Activated CD4-positive, alpha-beta memory T cell treated with anti-CD3 and anti-CD28 coated beads for 36 hours (primary cell): ENCODE measurements at places on chromosomes 7 and 10. TPM values are rescaled to one million over a fixed set of nuclear protein-coding genes. Genes with fewer than 3 reads are reported as not detected.

DNA sequence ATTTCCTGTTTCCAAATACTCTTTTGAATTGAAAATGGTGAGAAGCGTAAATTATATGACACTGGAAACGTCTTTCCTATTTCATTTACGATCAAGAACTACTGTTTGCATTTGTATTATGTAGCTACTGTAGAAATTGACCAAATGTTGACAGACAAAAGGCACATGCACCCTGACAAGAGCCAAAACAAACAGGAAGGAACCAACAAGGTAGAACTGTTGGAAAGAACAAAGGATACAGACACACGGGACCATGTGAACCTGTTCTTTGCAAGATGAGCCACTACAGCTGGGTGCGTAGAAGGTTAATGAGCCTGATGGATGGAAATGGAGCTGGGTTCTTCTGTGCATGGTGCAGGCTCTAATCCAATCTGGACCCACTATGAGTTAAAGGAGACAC, 48.4 kb upstream of the FZD8 start:
- no peaks in the 10 kb centered on the region for H3K36me3 ChIP-seq
- no peak overlapping the region for H3K4me3 ChIP-seq
- no peak overlapping the region for H3K27ac ChIP-seq
- DNase-seq, result no peak
- no peaks in the 10 kb centered on the region for H3K4me1 ChIP-seq
- peaks cover 3% of the 10 kb centered on the region for H3K27me3 ChIP-seq

GRCh38 chr7:22920672-22921071, 93.3 kb downstream of the HYCC1 start:
- DNase-seq, result no peak
- H3K4me1 ChIP-seq, result no peaks in the 10 kb centered on the region
- H3K27me3 ChIP-seq, result no peaks in the 10 kb centered on the region
- peaks cover 4% of the 10 kb centered on the region for H3K36me3 ChIP-seq

DNA sequence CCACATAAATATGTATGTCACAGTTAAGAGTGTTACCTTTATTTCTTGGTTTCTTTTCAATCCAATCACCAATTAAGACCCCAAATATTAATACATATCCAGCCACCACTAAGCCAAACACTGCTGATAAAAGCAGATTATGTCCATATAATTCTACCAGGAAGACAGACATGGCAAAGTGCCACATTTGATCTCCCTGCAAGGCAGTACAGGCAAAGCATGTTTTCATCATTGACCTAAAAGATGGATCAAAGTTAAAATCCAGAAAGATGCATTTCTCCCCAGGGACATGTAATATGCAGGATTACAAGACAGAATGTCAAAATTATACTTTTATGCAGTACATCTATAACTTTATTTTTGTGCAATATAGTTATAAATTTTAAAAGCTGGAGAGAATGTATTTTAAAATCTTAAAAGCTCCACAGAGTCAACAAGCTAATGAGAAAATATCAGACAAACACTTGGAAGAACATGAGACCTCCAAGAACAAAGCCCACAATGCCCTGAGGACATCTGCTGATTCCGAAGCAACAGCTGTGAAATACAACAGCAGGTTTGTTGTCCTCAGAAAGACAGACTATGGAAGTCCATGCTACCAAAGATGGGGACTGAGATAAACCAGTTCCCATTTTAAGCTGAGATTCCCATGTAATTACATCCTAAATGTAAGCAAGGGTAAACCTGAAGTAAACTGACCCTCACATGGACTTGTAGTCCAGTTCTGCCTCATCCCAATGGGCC, 54.5 kb upstream of the TOMM7 start:
- no peak for DNase-seq
- no peaks in the 10 kb centered on the region for H3K27me3 ChIP-seq
- peaks cover 11% of the 10 kb centered on the region for H3K4me1 ChIP-seq
- H3K36me3 ChIP-seq, result no peaks in the 10 kb centered on the region

DNA sequence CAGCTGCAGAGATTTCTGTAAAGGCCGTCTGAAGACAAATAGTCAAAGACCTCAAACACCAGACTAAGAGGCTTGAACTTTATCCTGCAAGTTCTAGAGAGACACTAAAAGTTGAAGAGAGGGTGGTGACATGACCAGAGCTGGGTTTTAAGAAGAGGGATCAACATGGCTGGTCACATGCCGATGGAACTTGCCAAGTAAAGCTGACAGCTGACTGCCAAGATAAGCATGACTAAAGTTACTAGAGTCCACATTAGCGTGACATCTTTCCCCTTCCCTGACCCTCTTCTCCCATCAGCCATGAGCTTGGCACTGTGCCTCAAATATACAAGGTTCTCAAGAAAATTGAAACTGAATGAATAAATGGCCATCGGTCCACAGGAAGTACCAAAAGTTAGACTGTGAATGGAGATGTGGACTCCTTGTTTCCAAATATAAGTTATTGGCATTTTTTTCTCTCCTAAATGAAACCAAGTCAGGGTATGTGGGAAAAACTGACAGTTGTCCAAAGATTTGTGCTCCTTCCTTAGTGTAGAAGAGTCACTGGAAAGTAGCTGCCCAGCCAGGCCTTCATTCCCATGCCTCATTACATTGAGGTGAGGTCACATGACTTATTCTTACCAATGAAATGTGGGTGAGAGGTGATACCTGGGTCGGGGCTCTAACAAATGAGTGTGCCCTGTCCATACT, 24.5 kb downstream of the XPNPEP1 start:
- H3K36me3 ChIP-seq, result peaks cover 33% of the 10 kb centered on the region
- no peaks in the 10 kb centered on the region for H3K27me3 ChIP-seq
- H3K4me1 ChIP-seq, result peaks cover 56% of the 10 kb centered on the region
- H3K4me3 ChIP-seq, result no peak overlapping the region

DNA sequence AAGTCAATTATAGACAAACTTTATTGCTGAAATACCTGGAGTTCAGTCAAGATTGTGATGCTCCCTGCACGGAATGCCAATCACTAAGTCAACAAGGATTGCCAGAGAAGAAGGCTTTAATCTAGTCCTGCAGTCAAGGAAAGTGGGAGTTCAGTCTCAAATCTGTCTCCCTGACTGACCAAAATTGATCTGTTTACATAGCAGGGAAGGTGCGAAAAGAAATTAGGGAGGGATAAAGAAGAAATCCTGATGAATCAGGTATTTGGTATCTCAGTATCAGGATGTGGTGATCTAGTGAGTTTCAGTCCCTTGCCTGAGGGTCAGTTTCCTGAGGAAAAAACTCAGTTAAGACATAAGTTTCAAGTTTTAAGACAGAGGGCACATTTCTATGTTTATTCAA, 2.1 kb upstream of the AKR1D1 start:
- DNase-seq, result no peak
- no peak overlapping the region for H3K27ac ChIP-seq
- peaks cover 11% of the 10 kb centered on the region for H3K27me3 ChIP-seq
- no peak overlapping the region for H3K4me3 ChIP-seq
- no peaks in the 10 kb centered on the region for H3K4me1 ChIP-seq

- no peaks in the 10 kb centered on the region for H3K4me1 ChIP-seq
- no peak for DNase-seq
- no peak overlapping the region for H3K4me3 ChIP-seq
- no peaks in the 10 kb centered on the region for H3K36me3 ChIP-seq
- H3K27ac ChIP-seq, result no peak overlapping the region
Observed at GRCh38 chr10:111348076-111348475, 271.2 kb downstream of the ADRA2A start.

DNA sequence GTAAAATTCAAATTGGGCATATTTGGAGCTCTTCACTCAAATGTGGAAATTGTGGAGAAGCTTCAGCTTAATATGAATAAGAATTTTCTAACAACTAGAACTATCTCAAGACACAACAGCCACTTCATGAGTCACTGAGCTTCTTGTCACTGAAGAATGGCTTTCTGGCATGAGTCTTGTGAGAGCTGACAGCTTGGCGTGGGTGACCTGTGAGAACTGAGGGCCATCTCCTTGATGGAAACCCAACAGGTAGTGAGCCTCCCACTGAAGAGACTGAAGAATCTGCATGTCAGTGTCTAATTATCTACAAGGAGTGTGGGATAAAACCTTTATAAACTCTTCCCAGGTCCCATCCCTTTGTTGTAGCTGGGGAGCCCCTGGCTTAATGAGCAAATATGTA, 66.0 kb downstream of the CLEC2L start:
- H3K4me3 ChIP-seq, result no peak overlapping the region
- peaks cover 4% of the 10 kb centered on the region for H3K4me1 ChIP-seq
- H3K27me3 ChIP-seq, result no peaks in the 10 kb centered on the region
- peaks cover 14% of the 10 kb centered on the region for H3K36me3 ChIP-seq

DNA sequence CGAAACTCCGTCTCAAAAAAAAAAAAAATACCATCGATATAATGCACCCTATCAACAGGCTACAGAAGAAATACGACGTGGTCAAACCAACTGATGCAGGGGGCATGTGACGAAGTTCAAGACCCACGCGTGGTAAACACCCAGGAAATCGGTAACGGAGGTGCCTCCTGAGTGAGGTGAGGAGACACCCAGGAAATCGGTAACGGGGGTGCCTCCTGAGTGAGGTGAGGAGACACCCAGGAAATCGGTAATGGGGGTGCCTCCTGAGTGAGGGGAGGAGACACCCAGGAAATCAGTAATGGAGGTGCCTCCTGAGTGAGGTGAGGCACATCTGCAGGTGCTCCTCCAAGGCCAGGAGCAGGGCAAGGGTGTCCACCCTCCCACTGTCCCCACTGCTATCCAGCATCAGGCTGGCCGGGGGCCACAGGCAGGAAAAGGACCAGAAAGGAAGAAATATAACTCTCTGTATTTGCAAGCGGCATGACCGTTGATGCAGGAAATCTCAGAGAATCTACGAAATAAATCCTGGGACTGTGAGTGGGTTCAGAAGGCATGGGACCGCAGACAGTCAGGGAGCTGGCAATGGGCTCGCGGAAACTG, 10.7 kb upstream of the GPR146 start:
- H3K4me3 ChIP-seq, result no peak overlapping the region
- peaks cover 43% of the 10 kb centered on the region for H3K4me1 ChIP-seq
- no peaks in the 10 kb centered on the region for H3K27me3 ChIP-seq
- H3K27ac ChIP-seq, result peak overlapping the region; percentile 54

- no peak overlapping the region for H3K4me3 ChIP-seq
- peaks cover 19% of the 10 kb centered on the region for H3K36me3 ChIP-seq
- H3K4me1 ChIP-seq, result peaks cover 89% of the 10 kb centered on the region
- H3K27ac ChIP-seq, result peak overlapping the region; percentile 66
- DNase-seq, result no peak
Observed at GRCh38 chr10:124708922-124709520, 35.2 kb downstream of the FAM53B start.

DNA sequence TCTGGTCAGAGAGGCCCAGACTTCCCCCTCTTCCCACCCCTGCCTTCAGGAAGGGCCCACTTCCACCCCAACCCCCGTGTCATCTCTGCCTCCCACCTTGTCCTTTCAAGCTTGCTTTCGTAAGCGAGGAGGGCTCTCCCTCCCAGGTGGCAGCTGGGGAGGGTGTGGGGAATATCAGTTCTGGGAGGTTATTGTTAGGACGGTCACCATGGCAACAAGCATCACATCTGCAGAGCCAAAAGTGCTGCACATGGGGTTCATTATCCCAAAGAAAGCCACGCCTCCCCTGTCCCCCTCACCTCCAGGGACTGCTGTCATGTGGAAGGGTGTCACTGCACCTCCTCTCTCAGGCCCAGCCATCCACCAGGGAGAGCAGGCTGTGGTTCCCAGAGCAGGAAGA, 2.6 kb upstream of the CAMK2B start:
- DNase-seq, result no peak
- H3K27me3 ChIP-seq, result peaks cover 31% of the 10 kb centered on the region
- no peak overlapping the region for H3K27ac ChIP-seq
- peaks cover 6% of the 10 kb centered on the region for H3K4me1 ChIP-seq

DNA sequence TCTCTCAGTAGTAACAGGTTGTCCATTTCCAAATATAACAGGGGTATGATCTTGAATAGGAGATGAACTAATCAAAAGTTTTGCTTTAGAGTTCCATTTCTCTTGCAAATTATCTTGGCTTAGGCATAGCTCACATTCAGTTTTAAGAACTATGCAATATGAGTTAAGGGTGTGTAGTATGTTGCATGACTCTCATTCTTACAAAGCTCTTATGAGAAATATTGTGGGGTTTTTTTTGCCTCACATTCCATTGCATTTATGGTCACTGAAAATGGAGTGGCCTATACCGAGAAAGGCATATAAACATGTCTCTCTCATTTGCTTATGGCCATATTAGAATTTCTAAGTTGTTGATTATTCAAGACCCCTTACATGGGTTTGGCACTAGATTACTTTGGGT, 48.5 kb upstream of the LAMB1 start:
- DNase-seq, result no peak
- H3K4me3 ChIP-seq, result no peak overlapping the region
- H3K36me3 ChIP-seq, result no peaks in the 10 kb centered on the region
- peaks cover 8% of the 10 kb centered on the region for H3K27me3 ChIP-seq

GRCh38 chr7:142628945-142629344, 120.3 kb upstream of the PRSS1 start:
- no peaks in the 10 kb centered on the region for H3K27me3 ChIP-seq
- H3K36me3 ChIP-seq, result no peaks in the 10 kb centered on the region
- H3K4me1 ChIP-seq, result peaks cover 3% of the 10 kb centered on the region
- DNase-seq, result no peak
- H3K27ac ChIP-seq, result no peak overlapping the region
- no peak overlapping the region for H3K4me3 ChIP-seq

Gene SFRP4
- not detected for total RNA-seq

Gene ZDHHC16
- total RNA-seq, result 42.5 TPM

Gene PALD1
- total RNA-seq, result 0.48 TPM

Gene AKR1C4
- total RNA-seq, result not detected

Gene LLCFC1
- total RNA-seq, result not detected

Gene APBB1IP
- 50.1 TPM for total RNA-seq

Gene FKBP6
- total RNA-seq, result not detected
